Activated CD4-positive, alpha-beta T cell treated with anti-CD3 and anti-CD28 coated beads, Interleukin-2, amount 10 ng/mL, durations not matched to agents 24 days and 14 days (primary cell): ENCODE measurements at places on chromosomes 3 and 15. TPM values are rescaled to one million over a fixed set of nuclear protein-coding genes. Genes with fewer than 3 reads are reported as not detected.

- no peak for DNase-seq
These were observed 270.0 kb downstream of the TLE3 start for GRCh38 chr15:69827751-69828150.

GJD2 gene
- not detected in 2 replicates for total RNA-seq

- no peak for DNase-seq
These were observed 133.6 kb downstream of the PLD1 start for GRCh38 chr3:171676601-171677175.

GRCh38 chr3:177437513-177438337, 240.4 kb upstream of the TBL1XR1 start:
- DNase-seq: no peak

GRCh38 chr3:179416681-179417080, 34.6 kb downstream of the GNB4 start:
- no peak for DNase-seq

DNA sequence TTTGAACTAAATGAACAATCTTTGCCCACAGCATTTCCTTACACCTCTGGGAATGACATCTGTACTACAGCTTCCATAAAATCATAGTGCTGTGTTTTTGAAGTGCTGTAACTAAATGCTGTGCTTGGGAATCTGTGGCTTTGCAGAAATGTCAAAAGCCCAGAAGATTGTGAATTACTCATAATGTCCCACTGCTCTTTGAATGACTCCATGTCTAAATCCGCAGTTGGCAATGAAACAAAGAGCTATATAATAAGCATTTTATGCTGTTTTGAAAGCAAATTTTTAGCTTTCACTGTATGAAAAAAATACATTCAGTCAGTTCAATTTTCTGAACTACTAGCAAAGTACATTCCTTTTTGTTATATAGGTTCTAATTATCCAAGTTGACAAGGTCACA, 88.6 kb upstream of the ADAMTS17 start:
- DNase-seq: no peak

DNA sequence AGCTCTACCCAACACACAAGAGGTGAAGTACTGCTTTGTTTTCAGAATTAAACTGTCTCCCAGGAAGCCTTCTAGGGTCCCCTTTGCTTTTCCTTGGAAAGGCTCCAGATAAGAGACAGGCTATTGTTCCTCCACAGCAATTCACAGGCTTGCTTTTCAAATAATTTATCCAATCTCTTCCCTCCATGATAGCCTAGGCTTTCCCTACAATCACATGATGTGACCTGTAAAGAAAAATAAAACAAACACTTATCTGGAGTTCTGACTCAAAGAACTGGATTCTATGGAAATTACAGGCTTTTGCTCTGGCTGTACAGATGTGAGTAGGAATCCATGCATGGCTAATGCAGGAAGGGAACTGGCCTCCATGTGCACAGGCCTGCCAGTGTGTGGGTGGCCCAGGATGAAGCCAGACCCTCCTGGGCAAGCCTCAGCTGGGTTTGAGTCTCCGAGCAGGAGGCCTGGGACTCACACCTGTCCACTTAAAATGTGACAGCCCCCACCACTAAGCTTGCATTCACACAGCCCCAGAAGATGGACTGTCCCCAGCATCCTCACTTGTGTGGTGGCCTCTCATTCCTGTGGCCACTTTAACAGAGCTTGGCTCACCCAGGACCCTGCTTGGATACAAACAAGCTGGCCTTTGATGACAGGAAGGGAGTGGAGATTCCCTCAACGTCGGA, 75.8 kb upstream of the LEKR1 start:
- no peak for DNase-seq

- no peak for DNase-seq
These were observed 39.3 kb downstream of the EDEM1 start for GRCh38 chr3:5226783-5227182.

SH2D7 gene
- not detected in 2 replicates for total RNA-seq

GRCh38 chr15:101466188-101466587, 23.3 kb downstream of the PCSK6 start:
- no peak for DNase-seq

HOMER2 gene
- 29.3 and 32.1 TPM in 2 replicates for total RNA-seq

DNA sequence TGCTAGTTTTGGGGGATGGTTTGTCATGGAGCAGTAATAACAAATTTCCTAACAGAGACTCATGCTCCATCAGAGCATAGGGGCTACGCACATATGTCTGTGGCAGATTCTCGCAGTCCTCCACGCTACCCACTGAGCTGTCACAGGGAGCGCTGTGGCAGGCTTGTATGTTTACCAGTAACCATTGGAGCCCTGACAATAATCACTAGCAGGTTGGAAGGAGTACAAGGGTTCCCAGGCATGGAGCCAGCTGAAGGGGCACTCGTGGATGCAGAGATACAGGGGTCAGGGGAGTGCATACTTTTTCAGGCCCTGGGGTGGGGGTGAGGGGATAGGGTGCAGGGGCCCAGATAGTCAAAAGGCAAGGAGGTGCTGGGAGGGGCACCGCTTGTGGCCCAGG, 7.9 kb upstream of the GP9 start:
- no peak for DNase-seq

GRCh38 chr3:9172851-9173321, 76.6 kb downstream of the SRGAP3 start:
- no peak for DNase-seq

ALDH1A2 gene
- total RNA-seq: 0.37 and 0.57 TPM in 2 replicates

- DNase-seq: no peak
These were observed 78.7 kb downstream of the LPP start for GRCh38 chr3:188232656-188233055.

HTR3D gene
- total RNA-seq: not detected in 2 replicates

GRCh38 chr15:67509918-67510317, 11.0 kb upstream of the C15orf61 start:
- DNase-seq: no peak

GRCh38 chr15:64251121-64251520, 88.3 kb upstream of the PPIB start:
- peak; percentile 72 for DNase-seq

- DNase-seq: no peak
These were observed 25.4 kb upstream of the THRB start for GRCh38 chr3:24520101-24520495.

TTC21A gene
- total RNA-seq: 0.54 and 0.89 TPM in 2 replicates

GRCh38 chr3:73695841-73696240, 71.1 kb upstream of the PDZRN3 start:
- no peak for DNase-seq

ADCY5 gene
- not detected in 2 replicates for total RNA-seq

GRCh38 chr3:117603097-117603496, 893.5 kb downstream of the TUSC7 start:
- no peak for DNase-seq

MEX3B gene
- total RNA-seq: 1.1 TPM in 2 replicates

DNA sequence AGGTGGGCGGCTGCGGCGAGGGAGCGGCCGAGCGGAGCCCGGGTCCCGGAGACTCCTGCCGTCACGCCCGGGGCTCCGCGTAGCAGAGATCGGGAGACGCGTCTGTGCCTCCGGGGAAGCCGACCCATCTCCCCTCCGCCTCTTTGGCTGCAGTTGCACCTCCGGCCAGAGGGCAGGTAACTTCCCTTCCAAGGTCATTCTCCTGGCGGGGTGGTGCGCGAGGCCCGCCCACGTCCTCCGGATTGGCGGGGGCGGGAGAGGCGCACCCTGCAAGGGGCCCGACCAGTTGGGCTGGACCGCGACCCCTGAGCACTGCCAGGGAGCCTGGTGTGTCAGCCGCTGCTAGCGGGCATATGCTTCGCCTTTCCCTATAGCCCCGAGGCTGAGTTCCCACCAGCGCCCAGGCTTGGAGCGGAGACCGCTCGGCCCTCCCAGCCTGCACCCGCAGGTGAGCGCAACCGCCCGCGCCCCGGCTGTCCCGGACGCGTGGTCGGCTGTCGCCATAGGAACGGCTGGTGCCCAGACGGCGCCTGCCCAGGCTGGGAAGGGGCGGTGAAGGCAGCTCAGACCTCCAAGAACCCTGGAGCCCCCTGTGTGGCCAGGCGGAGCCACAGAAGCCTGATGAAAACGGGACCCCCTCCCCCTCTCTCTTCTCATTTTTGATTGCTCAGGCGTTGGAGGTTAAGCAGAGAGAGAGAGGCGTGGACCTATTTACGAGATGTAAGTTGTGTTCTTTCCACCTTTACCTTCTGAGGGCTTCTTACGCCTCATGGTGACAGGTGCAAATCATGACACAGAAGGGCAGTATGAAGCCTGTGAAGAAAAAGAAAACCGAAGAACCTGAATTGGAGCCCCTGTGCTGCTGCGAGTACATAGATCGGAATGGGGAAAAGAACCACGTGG, 453 bp downstream of the ZDHHC23 start:
- DNase-seq: peak; percentile 76

INSYN1 gene
- total RNA-seq: not detected in 2 replicates

- no peak for DNase-seq
These were observed 43.8 kb downstream of the SPSB4 start for GRCh38 chr3:141094790-141095545.

TRPM1 gene
- total RNA-seq: not detected in 2 replicates

GRCh38 chr3:125302932-125303331, 72.2 kb downstream of the ZNF148 start:
- no peak for DNase-seq

- DNase-seq: no peak
These were observed 67.2 kb downstream of the LPP start for GRCh38 chr3:188220988-188221818.

- DNase-seq: no peak
These were observed 46.6 kb downstream of the MAGI1 start for GRCh38 chr3:65992106-65992505.
